Activated CD4-positive, alpha-beta T cell treated with anti-CD3 and anti-CD28 coated beads, Interleukin-2, amount 50 U/mL, for 24 hours (primary cell): ENCODE measurements at places on chromosomes 7 and 10.

- DNase-seq: no peak
Measured at GRCh38 chr10:113504423-113504822, 48.4 kb upstream of the HABP2 start.

DNA sequence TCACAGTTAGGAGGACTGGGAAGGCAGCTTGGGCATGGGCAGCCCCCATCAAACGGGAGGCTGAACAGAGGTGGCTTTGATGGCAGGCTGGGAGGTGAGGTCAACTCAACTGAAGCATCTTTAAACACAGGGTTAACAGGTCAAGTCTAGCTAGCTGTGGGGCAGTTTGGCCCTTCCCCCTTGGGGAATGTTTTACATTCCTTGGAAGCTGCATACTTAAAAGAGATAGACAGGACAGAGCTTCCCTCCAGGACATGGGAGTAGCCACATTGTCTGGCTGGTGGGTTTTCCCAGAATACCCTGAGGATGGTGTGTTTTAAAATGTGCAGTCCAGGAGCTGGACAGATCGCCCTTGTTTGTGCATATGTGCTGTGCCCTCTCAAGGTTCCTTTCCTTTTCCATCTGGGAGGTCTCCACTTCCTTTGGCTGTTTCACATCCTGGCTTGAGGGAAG lies 6.8 kb upstream of the RASSF4 start:
- no peak for DNase-seq

GRCh38 chr7:95323410-95324129 lies 762 bp downstream of the PON1 start:
- DNase-seq: no peak

GRCh38 chr10:48684463-48684791 lies 246 bp upstream of the WDFY4 start:
- no peak for DNase-seq

- DNase-seq: no peak
Measured at GRCh38 chr7:112411186-112411795, 39.0 kb upstream of the IFRD1 start.

DNA sequence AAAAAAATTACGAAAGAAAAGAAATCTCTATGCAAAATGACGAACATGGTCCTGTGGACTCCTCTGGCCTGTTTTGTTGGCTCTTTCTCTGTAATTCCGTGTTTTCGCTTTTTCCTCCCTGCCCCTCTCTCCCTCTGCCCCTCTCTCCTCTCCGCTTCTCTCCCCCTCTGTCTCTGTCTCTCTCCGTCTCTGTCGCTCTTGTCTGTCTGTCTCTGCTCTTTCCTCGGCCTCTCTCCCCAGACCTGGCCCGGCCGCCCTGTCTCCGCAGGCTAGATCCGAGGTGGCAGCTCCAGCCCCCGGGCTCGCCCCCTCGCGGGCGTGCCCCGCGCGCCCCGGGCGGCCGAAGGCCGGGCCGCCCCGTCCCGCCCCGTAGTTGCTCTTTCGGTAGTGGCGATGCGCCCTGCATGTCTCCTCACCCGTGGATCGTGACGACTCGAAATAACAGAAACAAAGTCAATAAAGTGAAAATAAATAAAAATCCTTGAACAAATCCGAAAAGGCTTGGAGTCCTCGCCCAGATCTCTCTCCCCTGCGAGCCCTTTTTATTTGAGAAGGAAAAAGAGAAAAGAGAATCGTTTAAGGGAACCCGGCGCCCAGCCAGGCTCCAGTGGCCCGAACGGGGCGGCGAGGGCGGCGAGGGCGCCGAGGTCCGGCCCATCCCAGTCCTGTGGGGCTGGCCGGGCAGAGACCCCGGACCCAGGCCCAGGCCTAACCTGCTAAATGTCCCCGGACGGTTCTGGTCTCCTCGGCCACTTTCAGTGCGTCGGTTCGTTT lies 83.5 kb upstream of the SLF2 start:
- DNase-seq: no peak

DNA sequence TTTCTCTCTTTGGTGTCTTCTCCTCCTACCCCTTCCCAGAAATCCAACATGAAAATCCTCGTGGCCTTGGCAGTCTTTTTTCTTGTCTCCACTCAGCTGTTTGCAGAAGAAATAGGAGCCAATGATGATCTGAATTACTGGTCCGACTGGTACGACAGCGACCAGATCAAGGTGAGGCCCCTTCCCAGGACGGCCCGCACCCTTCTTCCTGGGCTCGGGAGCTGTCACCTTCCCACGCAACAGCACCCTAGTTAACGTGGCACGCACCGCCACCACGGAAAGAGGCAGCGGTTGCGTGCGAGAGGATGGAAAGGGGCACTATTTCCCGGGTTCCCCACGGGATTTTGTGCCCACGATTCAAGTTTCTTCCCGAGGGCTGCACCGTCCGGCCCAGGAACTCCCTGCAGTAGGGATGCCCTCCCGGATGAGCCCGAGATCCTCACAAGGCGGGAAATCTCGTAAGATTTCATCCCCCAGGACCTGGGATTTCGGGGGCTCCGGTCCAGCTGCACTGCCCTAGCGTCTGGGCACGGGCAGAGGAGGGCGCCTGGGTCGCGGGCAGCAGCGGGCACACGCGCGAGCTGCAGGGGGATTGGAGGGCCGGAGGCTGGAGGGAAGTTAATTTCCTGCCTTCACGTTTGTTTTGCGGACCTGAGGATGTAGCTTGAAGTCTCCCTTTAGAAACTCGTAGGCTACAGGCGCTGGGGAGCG lies 834 bp downstream of the TAC1 start:
- no peak for DNase-seq
